ENCODE measurements at places on chromosomes 1 and 21.
A peak's percentile ranks its signal among the peaks of the same experiment; 100 is the strongest.

DNA sequence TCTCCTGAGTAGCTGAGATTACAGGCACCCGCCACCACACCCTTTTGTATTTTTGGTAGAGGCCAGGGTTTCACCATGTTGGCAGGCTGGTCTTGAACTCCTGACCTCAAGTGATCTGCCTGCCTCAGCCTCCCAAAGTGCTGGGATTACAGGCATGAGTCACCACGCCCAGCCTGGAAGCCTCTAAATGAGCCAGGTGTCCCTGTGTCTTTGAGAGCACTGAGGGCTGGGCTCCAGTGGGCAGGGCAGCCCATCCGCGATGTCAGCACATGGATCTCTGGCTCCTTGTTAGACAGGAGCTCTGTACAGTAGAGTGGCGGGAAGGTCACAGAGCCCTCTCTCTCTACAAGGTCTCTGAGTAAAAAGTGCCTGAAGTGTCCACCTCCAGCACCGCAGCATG is 124.3 kb downstream of the PGBD5 start:
- DNase-seq = no peak

- no peak for DNase-seq
Observed at GRCh38 chr1:37146071-37146470, 111.8 kb upstream of the GRIK3 start.

DNA sequence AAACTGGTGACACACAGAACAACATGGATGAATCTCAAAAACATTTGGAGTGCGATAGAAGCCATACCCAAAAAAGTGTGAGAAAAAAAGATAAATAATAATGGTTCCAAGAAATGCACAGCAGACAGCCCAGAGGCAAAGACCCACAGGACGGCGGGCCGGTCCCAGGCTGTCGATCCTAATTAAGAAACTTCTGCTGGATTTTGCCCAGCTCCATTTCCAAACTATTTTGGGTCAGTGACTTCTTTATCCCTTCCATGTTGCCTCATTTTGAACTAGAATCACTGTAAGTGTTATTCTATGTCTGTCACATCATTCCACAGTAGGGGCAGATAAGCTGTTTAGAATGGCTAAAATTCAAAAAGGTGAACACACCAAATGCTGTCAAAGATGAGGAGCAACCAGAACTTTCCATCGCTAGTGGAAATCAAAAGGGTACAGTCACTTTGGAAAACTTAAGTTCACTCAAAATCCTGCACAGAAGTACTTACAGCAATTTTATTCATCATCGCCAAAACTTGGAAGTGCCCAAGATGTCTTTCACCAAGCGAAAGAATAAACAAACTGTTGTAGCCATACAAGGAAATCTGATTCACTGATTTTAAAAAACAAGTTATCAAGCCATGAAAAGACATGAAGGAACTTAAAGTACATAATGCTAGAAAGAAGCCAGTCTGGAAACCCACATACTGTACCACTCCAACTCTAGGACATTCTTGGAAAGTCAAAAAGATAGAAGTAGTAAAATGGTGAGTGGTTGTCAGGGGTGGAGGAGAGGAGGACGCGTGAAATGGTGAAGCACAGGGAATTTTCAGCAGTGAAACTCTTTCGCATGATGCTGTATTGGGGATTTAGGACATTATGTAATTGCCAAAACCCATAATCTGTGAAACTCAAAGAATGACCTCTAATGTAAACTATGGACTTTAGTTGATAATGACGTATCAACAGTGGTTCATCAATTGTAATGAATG is 7.5 kb downstream of the NBPF1 start:
- no peak for DNase-seq

- DNase-seq = no peak
Observed at GRCh38 chr1:229582011-229582694, 23.6 kb upstream of the ABCB10 start.

GRCh38 chr1:27218736-27219135 is 15.7 kb upstream of the WDTC1 start:
- DNase-seq = no peak

GRCh38 chr1:46422261-46422871 is 28.2 kb downstream of the FAAH start:
- no peak for DNase-seq

- peak; percentile 69 for DNase-seq
Observed at GRCh38 chr1:209569455-209570207, 13.9 kb upstream of the CAMK1G start.

DNA sequence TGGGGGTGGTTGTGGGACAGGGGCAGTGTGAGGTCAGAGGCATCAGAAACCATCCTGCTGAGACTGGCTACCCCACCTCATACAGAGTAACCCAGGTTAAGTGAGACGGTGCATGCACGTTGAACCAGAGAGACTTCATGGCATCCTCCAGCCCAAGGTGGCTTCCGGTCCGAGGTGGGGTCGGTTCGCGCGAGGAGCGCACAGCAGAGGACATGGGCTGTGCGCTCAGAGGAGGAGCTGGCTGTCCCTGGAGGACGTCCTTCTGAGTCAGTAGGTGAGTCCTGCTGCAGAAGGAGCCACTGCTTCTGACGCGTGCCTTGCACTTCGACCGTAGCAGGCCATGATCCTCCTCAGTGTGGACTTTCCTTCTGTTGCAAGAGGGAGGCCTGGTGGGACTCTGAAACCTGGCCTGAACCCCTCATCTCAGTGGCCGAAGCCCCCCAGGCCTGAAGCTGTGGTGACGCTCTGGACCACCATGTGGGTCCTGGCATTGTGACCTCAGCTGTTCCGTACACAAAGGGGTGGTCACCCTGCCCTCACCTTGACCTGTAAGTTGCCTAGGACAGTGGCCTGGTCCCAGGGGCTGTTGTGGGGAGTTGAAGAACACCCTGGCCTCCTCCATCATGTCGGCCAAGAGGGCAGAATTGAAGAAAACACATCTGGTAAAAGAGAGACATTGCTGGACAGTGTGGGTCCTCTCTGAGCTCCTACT is at the start of gene TEX35:
Gene TEX35, plus strand, starts transcription at position 544 of the 712 bp plus-strand sequence. Its CDS starts 80 bp downstream, at position 624.
- no peak for DNase-seq

GRCh38 chr1:63624911-63625310 is 31.7 kb downstream of the PGM1 start:
- DNase-seq = peak; percentile 72

- DNase-seq = no peak
Observed at GRCh38 chr21:38881131-38881530, 75.4 kb downstream of the ETS2 start.

GRCh38 chr1:75293270-75293669 is 159.1 kb downstream of the LHX8 start:
- DNase-seq = no peak

DNA sequence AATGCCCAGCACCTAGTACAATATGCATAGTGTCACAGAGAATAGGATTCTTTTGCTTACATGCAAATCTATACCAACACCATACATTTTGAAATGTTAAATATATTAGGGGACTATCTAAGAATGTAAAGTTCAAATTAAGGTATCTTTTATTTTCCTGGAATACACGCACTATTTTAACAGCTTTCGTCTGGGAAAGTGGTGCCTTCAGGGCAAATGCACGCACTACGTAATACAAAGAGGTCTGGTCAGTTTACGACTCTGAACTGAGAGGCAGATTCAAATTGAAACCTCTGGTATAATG is 931 bp downstream of the FUBP1 start:
- DNase-seq = peak; percentile 73

GRCh38 chr1:78334952-78335351 is 155.8 kb upstream of the PTGFR start:
- DNase-seq = no peak

GRCh38 chr1:217332431-217333065 is 298.3 kb downstream of the GPATCH2 start:
- DNase-seq = no peak

- no peak for DNase-seq
Observed at GRCh38 chr1:187621951-187622350, 793.2 kb downstream of the PLA2G4A start.

DNA sequence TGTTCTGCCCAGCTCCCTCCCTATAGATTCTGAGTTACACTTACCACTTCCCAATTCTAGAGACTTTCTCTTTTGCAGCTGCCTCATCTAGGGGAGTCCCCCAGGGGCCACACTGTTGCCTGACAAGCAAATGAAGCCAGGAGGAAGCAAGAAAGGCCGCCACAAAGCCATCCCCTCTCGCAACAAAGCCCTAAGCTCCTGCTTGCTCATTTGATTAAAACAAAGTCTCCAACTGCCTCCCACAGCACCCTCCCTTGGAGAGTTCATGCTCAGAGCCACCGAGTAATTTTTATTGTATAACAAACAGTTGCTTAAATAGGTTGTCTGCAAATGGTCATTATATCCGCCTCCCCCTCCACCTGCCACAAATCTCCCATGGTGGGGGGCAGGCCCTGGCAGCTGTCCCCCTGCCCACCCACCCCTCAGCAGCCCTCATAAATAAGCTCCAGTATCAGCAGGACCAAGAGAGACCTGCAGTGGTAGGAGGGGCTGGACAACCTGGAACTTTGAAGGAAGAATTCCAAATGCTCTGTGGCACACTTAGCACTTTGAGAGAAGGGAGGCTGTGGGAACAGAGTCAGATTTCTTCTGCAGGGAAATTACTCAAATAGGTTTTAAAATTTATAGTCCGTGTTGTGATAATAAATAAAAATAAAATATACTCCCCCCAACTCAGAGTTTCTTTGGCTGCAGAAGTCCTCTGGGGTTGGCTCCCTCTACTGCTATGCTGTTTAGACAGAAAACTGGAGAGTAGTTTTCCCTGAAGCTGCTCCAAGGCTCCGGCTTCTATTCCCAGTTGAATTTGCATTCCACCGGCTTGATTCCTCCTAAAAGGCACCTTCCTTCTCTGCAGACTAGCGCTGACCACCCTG is 237.5 kb downstream of the TTLL7 start:
- DNase-seq = no peak

DNA sequence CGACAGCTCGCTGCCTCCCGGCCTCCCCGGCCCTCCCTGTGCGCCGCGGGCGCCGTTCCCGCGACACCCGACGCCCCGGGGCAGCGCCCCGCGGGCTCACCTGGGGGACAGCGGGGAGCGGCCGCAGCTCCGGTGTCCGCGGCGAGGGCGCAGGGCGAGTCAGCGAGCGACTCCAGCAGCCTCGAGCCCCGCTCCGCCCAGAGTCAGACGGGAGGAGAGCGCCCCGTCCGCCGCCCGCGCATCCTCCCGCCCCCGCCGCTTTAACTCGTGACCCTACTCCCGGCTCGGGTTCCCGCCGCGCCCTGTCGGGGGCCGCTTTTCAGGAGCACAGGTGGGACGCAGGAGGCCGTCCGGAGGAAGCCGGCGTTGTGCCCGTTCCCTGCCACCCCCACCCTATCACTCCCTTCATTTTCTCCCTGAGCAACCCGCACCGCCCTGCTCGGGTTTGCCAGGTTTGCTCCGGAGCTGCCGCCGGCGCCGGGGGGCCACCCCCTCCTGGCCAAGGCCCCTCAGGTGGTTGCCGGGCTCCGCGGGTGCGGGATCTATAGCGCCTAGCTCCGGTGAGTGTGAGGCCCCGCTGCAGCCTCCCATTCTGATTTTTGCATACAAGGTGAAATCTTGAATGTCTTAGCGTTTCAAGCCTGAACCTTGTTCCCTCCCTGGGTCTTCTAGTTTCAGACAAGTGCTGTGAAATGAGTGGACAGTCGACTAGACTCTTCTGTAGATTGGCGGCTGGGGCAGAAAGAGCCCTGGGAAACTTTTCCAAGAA is at the start of gene MCOLN3:
Gene MCOLN3, minus strand, starts transcription at position 205 of the 769 bp plus-strand sequence. CDS start 3,140 bp downstream, outside the sequence.
- peak; percentile 51 for DNase-seq

DNA sequence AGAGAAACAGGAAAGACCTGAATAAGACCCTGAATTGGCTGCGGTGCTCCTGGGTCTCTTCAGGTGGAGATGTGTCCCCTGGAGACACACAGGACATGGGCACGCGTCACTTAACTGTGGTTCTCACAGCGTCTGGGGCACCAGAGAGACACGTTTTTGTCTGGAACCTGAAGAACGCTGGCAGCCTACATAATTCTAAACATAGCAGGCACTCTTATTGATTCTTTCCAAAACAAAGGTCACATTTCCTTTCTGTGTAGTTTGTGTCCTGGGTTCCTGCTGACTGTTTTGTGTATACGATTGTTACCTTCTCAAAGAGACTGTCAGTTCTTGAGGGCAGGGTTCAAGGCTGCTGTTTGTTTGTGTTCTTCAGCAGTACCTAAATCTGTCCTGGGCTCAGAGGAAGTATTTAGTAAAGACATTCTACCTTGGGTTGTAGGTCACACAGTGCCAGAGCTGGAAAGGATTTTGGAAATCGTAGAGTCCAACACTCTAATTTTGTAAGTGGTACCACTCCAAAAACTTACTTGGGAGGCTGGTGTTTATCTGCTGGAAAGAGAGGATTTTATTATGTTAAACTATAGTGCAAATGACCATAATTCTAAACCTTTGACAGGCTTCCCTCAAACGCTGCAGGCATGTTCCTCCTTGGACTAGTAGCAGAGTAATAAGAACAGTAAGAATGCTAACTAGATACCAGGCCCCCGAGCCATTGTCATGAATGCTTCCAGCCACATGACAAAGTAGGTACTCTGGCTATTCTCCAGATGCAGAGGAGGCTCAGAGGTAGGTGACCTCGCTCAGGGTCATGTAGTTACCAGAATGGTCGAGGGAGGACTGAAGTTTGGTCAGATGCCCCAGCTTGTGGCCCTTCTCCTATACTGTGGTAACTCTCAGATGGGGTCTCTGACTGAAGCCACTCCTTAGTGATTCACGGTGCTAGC is 164.3 kb downstream of the DHRS3 start:
- DNase-seq = no peak

GRCh38 chr1:172955161-172955815 is 95.5 kb downstream of the TNFSF18 start:
- peak; percentile 76 for DNase-seq
